Chondrocyte (in vitro differentiated cells): ENCODE measurements at places on chromosomes 3 and 15. TPM values are rescaled to one million over a fixed set of nuclear protein-coding genes. Genes with fewer than 3 reads are reported as not detected.

The ITIH3 gene
- total RNA-seq = 3.5 to 17.8 TPM (median 16.9 TPM) in 3 replicates

The PIGB gene
- total RNA-seq = 8.1 to 16.9 TPM (median 8.9 TPM) in 3 replicates

The HYAL2 gene
- total RNA-seq = 31.3 to 37.0 TPM (median 36.8 TPM) in 3 replicates

GRCh38 chr3:36648241-36649034, 115.9 kb downstream of the DCLK3 start:
- DNase-seq = no peak

- no peak for DNase-seq
These were observed 103.5 kb upstream of the SLC7A14 start for GRCh38 chr3:170689296-170689829.
